ENCODE measurements at places on chromosomes 5 and 9.

- DNase-seq = no peak
Observed at GRCh38 chr9:111812337-111812736, 17.6 kb upstream of the SHOC1 start.

DNA sequence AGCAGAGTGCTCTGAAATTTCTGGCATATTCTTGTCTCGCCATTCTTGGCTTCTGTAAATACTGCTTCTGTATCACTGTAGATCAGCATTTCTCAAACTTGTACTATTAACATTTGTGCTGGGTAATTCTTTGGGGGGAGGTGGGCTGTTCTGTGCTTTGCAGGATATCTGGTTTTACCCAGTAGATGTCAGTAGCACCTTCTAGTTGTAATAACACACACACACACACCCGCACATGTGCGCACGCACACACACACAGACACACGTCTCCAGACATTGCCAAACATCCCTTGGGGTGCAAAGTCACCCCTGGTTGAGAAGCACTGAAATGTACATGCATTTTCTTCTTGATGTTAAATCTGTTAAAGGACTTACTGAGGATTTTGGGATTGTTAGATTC is 304.1 kb downstream of the MAT2B start:
- DNase-seq = no peak

DNA sequence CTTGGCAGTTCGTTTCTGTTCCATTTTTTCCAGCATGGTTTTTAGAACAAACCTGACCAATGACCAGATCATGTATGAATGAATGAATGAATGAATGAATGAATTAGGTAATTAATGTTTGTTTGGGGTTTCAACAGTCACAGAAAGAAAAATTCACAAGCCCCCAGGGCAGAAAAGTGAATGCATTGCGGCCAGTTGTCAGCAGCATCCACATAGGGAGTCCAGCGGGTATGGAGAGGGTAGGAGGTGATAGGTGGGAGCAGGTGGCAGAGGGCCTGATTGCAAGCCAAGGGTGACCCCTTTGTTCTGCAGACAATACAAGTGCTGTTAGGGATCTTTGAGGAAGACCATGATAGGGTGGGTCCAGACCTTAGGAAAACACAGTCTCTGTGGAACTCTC is 49.7 kb upstream of the SAP30L start:
- no peak for DNase-seq

DNA sequence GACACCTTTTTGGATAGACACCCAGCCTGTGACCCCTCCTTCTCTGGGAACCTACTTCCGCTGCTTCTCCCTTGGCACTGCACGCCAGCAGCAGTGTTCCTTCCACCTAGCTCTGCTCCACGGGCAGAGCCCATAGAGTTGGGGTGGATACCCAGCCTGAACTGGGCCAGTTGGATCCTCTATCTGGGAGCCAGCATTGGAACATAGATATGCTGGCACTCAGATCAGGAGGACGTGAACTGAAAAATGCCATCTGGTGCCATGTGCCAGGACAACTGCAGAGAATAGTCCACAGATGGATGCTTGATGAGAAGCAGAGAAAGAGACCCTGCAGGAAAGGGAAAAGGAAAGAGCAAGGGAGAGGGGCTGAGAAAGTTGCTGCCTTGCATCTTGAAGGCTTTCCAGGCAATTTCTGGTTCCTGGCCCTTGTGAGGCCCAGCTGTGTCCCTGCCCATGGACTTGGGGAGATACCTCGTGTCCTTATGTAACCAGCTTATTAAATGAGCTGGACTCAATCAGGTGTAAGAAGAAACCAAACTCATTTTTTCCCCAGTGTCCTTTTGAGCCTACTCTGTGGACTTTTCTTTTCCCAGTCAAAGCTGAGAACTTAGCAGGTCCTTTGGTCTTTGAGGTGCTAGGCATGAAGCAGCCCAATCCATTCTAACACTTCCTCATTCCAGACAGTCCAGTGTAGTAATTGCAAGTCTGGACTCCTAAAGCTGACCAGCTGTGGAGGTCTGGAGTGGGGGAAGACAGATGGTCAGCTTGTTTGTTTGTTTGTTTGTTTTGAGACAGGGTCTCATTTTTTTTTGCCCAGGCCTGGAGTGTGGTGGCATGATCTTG is 39.1 kb downstream of the ANGPTL2 start:
- DNase-seq = no peak

GRCh38 chr9:38185647-38186403 is 116.8 kb upstream of the SHB start:
- no peak for DNase-seq

GRCh38 chr5:132662925-132663770 is 5.2 kb downstream of the IL13 start:
- no peak for DNase-seq

GRCh38 chr5:7422316-7423106 is 26.6 kb downstream of the ADCY2 start:
- no peak for DNase-seq

DNA sequence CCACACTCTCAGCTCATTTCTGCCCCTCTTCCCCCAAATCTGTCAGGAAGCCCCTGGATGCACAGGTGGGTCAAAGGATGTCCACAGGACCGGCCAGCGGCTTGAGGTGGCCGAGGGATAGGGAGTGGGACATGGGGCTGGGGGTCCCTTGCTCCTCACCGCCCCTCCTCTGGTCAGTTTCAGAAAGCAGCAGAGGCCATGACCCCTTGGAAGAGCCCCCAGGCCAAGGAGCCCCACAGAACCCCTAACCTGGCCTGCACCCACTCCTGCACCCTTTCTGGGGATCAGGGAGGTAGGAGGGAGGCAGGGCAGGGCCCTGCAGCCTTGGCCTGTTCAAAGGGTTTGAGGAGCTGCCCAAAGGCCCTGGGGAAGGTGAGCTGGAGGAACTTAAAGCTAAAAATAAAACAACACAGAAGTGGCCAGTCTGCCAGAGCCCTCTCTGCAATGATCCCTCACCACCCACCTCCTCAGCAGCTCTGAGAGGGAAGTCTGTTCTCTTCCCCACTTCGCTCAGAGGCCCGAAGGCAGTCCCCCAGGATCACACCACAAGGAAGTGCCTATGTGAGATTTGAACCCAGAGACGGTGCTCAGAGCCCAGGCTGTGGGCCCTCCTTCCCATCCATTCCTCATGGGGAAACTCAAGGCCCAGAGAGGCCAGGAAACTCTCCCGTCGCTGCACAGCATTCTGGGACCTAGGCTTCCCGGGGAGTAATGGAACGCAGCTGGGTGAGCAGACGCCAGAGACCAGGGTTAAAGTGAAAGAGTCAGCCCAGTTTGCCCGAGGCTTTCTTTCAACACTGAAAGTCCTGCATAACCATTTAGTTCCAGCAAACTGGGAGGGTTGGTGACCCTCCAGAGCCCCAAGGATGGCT is 910 bp downstream of the ENG start:
- DNase-seq = no peak

- DNase-seq = peak; percentile 52
Observed at GRCh38 chr5:14429101-14430050, 152.2 kb upstream of the OTULINL start.

Measured in testis (tissue), 5 donors.